ENCODE measurements at places on chromosomes 3 and 15. TPM values are rescaled to one million over a fixed set of nuclear protein-coding genes. Genes with fewer than 3 reads are reported as not detected.
A peak's percentile ranks its signal among the peaks of the same experiment; 100 is the strongest.

DNA sequence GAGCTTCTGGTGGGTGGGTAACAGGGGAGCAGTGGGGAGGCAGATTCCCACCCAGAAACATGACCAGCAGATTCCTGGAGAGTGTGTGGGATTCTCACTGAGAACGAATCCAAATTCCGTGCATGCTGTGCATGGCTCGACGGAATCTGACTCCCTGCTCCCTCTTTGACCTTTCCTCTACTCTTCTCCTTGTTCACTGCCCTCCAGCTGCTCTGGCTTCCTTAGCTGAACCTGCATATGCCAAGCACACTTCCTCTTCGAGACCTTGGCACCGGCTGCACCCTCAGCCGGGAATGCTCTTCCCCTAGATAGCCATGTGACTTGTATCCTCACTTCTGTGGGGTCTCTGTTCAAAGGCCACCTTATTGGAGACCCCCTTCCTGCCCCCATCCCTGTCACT, 6.3 kb downstream of the INSYN1 start:
- peak; percentile 46 for DNase-seq

DNA sequence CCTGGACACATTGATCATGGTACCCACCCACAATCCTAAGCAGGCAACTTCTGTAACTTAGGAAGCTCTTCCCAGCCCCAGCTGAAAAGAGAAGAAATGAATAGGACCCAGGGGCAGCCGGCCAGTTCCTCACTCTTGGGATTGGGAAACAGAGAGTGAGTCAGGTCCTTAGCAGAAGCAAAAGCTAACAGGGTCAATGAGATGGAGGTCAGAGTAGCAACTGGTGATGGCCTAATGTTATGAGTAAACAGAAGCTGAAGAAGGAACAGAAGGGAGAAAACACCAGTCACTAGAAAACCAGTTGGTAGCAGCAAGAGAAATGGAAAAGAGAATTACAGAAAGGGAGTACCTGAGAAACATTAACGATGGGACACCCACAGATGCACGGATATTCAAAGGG, 20.0 kb downstream of the RIOX2 start:
- DNase-seq, result peak; percentile 78

GRCh38 chr15:68774521-68775235, 46.0 kb downstream of the ANP32A start:
- peak; percentile 74 for DNase-seq

GRCh38 chr3:179671747-179672242, 19.0 kb downstream of the USP13 start:
- DNase-seq, result no peak

Gene SLC24A1
- total RNA-seq, result 2.5 TPM

Gene LRRC31
- not detected for total RNA-seq

GRCh38 chr3:21435871-21436270, 315.1 kb downstream of the ZNF385D start:
- DNase-seq, result no peak

Gene HDC
- total RNA-seq, result not detected

- DNase-seq, result peak; percentile 61
Observed at GRCh38 chr15:62483814-62484213, 318.7 kb upstream of the C2CD4B start.

DNA sequence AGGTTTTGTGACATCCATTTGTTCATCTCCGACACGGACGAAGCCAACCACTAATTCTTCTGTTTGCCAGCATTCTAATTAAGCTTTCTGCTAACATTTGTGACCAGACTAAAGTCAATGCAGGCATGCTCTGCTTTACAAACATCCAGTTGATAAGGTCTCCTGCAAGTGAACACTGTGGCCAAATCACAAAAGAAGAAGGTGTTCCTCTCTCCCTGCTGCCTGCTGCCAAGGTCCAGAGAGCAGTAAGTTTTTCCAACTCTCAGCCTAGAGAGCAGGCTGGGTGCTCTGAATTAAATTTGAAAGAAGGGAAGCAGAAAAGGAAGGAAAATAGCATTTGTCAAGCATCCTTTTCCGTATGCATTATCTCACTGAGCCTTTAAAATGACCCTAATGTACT, 133.6 kb downstream of the ATP8B4 start:
- no peak for DNase-seq

- no peak for DNase-seq
Observed at GRCh38 chr15:74041777-74042435, 40.4 kb downstream of the GOLGA6A start.

DNA sequence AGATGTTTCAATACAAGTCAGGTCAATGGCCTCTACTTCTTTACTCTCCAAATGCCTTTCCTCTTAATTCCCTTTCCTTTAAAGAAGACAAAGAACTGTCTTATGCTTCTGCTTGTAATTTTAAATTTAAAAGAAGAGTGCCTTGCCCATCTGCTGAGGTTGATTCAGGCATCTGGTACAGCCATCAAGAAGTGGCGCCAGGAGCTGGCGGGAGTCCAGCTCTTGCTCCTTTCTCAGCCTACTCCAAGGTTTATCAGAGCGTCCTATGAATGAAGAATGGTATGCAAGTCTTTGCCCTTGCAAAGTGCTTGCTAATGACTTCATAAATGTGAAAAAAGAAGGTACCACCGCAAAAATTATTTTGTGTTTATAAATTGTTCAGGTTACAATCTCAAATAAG, 294.6 kb upstream of the TGFBR2 start:
- DNase-seq, result no peak

Gene CCR9
- 0.27 TPM for total RNA-seq

DNA sequence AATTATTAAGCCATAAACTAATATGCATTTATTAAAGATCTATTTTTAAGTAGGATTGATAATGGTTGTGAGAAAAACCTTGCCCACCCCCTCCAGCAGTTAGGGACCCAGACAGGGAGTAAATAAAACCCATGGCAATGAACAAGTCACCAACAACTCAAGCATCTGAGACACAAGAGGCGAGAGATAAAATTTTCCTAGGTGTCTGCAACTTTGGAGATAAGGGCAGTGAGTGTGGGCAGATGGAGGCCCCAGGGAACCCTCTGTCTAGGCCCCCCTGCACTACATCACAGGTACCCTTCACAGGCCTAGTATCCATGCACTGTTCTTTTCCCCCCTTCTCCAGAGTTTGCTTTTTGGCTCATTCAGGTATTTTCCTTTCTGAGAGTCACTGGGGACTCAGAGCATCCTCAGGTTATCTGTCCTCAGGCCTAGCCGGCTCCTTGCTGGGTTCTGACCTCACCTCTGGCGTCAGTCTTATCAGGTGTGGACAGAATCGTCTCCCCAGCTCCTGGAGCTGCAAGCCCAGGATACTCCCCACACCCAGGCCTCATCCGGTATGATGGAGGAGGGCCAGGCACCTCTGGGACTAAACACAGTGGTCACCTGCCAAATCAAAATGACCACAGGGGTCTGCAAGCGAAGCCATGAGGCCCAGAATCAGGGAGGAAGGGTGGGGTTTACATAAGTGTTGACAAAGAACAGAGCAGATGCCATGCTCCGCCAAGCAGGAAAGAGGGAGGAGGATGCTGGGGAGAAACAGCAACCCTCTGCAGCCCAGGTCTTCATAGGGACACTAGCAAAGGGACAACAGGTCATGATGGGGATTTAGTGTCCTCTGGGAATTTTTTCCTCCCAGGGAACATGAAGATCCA, 50.4 kb downstream of the CCNL1 start:
- DNase-seq, result peak; percentile 94

Gene SLC35G2
- total RNA-seq, result 0.27 TPM

DNA sequence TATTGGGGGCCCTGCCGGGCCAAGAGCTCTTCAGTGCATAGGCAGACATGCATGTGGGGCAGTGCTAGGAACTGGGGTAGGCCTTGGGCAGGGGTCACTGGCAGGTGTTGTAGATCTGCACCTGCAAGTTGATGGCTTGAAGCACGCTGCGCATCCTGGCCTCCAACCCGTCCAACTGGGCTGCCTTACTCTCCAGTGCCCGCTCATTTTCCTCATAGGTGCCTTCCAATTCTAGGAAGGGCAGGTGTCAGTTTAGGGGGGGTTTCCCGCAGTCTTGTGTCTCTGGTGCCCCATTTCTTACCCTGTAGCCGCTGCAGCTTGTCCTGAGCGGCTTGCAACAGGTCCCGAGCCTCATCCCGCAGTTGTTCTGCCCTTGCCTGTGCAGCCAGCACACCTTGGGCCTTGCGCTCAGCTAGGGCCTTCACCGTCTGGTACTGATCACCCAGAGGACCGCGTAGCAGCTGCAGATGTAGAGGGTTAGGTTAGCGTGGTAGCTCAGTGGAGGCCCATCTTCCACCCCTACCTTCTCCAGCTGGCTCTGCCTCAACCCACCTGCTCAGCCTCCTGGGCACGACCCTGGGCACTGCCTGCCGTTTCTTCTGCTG, 611 bp upstream of the USP19 start:
- no peak for DNase-seq

Gene FETUB
- not detected for total RNA-seq

Gene ADAMTS7
- total RNA-seq, result 20.4 TPM

GRCh38 chr15:31069360-31070000, 32.0 kb downstream of the TRPM1 start:
- no peak for DNase-seq

Gene ACKR4
- total RNA-seq, result not detected

Gene CIAO2A
- total RNA-seq, result 115 TPM

Gene FBXO40
- total RNA-seq, result 7.3 TPM

Gene WDR53
- total RNA-seq, result 10.3 TPM

DNA sequence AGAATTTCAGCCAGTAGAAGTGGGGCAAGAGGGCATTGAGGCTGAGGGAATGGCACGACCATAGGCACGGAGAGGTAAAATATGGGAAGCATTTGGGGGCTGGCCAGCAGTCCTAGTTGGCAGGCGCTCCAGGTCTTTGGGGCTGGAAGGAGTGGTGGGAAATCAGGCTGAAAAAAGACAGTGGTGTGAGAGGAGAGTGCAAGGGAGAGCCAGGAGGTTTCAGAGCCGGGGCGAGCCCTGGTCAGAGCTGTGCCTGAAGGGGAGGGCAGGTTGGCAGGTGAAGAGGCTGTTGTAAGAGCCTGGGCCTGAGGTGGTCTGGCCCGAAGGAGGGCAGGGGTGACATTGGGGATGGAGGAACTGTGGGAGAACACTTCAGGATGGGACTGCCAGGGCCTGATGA, 1.6 kb upstream of the IDH3A start:
- DNase-seq, result no peak

- DNase-seq, result no peak
Observed at GRCh38 chr3:69072928-69073327, 7.2 kb downstream of the UBA3 start.

DNA sequence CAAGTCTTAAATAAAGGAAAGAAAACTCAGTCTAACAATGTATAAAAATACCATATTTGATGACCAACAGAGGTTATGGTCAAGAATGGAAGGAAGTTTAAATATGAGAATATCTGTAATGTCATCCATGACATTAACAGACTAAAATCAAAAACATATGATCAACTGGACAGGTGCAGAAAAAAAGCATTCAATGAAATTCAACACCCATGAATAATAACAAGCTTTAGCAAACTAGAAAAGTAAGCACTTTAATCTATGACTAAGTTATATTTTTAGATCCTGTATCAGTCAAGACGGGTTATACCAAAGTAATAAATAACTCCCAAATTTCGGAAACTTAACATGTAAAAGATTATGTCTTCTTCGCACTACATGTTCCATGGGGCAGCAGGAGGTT, 61.8 kb downstream of the CFAP20DC start:
- DNase-seq, result no peak

DNA sequence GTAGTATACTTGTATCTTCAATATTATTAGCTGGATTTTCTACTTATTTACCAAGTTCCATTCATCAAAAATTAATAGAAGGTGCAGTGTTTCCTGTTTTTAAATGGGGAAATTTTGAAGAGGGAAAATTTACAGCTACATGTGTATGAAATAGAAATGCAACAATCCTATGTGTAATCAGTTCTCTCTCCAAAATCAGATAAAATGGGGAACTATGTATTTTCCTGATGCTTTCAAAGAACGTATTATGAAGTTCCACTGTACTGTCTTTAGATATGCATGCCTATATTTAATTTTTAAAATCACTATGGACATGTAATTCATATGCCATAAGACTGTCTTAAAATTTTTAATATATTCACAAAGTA, 43.4 kb downstream of the DCUN1D1 start:
- DNase-seq, result no peak

Gene AHSG
- total RNA-seq, result not detected

Gene TMCO5A
- not detected for total RNA-seq

DNA sequence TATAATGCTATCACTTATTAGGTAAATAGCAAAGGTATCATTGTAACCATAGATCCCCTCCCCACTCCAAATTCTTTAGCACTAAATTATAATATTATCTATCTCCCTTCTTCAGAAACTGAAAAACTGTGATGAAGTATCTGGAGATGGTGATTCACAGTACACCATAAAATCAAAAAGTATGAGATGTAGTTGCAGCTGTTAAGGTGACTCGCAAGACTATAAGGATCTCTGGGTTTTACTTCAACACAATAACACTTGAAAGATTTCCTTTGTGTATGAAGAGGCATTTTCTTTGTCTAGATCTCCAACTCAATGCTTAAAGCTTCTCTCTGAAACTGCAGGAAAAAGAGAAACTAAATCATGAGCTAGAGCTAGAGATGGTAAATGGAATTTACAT, 46.9 kb downstream of the IFT57 start:
- no peak for DNase-seq

DNA sequence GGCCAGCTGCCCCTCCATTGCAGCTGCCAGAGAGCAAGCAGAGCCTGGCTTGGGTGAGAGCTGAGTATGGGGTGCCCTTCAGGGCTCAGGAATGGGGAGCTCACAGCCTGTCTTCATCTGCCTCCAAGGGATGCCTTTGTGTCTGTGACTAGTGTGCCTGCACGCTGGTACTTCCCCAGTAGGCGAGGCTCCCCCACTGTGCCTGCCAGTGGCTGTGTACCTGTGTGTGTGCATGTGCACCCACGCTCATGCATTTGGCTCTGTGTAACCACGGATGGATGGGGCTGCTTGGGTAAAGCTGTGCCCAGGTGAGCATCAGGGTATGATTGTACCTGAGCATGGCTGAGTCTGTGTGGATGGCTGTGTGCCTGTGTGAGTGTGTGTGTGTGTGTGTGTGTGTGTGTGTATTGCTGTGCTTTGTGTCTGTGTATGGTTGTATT, 2.3 kb upstream of the GRM2 start:
- no peak for DNase-seq

Gene LRRFIP2
- 61.2 TPM for total RNA-seq

DNA sequence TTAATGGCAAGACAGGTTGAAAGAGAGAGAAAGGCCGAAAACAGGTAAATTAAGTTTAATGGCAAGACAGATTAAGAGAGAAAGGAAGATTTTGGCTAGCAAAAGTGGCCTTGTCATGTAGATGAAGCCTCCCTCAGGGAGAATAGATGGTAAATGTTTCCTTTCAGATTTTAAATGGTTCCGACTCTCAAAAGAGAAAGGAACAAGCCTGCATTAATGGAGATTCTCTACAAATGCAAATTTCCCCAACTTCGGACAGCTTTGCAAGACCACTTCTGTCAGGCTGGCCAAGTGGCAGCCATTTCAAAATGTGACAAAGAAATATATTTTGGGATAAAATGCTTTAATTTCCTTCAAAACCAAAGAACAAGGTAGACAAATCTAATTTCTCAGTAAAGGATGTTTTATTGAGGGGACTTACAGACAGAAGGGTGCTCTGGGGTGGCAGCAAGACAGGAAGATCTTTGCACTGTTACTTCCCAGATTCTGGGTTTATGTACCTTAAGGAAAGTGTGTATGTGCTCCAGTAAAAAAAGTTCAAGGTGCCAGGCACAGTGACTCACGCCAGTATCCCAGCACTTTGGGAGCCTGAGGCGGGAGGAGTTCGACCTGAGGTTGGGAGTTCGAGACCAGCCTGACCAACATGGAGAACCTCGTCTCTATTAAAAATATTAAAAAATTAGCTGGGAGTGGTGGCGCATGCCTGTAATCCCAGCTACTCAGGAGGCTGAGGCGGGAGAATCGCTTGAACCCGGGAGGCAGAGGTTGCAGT, 626.3 kb upstream of the NAALADL2 start:
- DNase-seq, result no peak

Gene NR2E3
- total RNA-seq, result 0.09 TPM
